ENCODE measurements at places on chromosomes 16 and 17.
A peak's percentile ranks its signal among the peaks of the same experiment; 100 is the strongest.

GRCh38 chr17:46045639-46046038, 46.6 kb downstream of the STH start:
- peak; percentile 32 for DNase-seq

DNA sequence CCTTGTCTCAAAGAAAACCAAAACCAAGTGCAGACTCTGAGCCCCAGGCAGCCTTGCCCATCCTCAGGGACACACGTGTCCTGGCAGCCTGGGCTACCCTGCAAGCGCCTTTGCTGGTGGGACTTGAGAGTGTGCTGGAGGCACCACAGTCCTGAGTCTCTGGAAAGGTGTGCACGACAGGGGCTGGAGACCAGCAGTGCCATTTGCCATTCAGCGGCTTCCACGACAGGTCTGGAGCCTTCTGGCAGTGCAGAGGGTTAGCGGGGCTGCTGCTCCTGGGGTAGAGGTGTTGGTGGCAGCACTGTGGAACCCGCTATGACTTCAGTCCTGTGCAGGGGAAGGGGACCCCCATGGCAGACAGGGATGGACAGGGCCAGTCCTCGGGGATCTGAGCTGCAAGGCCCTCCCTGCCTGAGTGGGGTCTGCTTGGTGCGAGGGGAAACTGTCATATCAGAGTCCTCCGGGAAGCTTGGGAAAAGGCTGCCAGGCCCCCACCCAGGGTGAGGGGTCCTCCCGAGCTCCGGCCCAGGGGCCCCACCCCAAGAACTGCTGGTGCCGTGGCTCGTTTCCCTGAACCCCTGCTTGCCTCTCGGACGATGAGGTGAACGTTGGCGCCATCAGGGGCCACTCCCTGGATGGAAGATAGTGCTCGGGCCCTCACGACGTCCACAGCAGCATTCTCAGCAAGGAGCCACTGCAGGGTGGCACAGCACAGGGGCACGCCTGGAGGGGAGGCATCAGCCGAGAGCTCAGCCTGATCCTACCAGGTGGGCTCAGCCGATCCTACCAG, 6.8 kb downstream of the FAAP100 start:
- DNase-seq, result no peak

- no peak for DNase-seq
Measured at GRCh38 chr16:15033309-15033707, 22.6 kb downstream of the NTAN1 start.

DNA sequence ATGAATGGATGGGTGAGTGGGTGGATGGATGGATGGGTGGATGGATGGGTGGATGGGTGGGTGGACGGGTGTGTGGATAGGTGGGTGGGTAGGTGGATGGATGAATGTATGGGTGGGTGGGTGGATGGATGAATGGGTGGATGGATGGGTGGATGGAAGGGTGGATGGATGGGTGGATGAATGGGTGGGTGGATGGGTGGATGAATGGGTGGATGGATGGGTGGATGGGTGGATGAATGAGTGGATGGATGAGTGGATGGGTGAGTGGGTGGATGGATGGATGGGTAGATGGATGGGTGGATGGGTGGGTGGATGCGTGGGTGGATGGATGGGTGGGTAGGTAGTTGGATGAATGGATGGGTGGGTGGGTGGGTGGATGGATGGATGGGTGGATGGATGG, 13.2 kb upstream of the ATP2C2 start:
- DNase-seq, result no peak

DNA sequence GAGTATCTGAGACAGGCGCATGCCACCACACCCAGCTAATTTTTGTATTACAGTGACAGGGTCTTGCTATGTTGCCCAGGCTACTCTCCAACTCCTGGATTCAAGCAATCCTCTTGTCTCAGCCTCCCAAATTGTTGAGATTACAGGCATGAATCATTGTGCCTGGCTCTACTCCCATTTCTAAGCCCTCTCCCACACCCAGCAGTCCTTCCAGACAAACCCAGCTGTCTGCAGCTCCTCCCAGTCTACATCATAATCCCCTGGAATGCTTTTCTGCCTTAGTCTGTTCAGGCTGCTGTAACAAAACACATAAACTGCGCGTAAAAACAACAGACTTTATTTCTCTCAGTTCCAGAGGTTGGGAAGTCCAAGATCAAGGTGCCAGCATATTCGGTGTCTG, 144.5 kb downstream of the GRIN2A start:
- no peak for DNase-seq

DNA sequence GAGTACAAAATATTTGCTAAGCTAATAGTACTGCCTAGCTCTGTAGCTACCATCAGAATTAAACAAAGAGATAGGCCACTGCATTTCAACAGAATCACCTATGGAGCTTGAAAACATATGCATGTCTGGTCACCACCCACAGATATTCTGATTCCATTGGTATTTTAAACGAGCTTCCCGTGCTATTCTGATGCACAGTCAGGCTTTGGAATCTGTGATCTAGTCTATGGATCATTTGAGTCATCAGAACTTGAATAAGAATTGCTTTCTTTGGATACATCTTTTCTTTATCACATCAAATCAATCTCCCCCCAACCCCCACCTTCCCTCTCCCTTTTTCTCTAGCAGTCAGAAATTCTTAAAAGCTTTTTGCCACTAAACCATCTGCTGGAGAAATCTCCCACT, 124.7 kb downstream of the NPIPB5 start:
- DNase-seq, result no peak

All from vagina (tissue), 2 donors.